ENCODE measurements at places on chromosomes 12 and 14.

- DNase-seq: no peak
These were observed 94.4 kb downstream of the CHGA start for GRCh38 chr14:93017301-93017797.

DNA sequence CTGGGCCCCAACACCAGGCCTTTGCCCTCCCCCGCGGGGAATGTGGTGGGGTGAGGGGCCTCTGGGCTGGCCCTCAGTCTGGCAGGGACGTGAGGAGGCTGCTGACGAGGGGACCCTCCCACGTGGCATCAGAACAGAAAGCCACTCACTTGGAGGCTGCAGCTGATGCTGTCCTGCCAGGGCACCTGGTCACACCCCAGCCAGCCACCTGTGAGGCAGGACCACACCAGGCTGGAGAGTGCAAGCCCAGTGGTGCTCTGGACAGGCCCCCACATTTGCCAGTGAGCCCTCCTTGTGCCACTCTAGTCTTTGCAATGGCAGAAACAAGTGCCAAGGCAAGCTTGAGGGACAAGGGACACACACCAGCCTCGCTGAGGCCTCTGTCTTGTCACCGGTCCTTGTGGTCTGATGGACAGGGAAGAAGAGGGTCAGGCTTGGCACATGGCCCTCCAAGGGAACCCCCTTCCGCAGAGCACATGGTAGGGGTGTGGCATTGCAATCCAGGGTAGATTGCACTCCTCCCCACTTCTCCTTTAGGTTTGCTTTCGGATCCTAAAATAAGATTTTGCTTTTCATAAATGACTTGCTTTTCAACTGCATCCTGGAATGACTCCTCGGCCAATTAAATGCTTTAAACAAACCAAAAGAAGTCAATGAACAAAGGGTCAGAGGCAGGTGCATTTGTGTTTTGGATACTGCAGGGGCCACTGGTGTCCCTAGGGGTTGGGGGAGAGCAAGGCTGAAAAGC lies 53.7 kb downstream of the CCDC88C start:
- peak; percentile 79 for DNase-seq

DNA sequence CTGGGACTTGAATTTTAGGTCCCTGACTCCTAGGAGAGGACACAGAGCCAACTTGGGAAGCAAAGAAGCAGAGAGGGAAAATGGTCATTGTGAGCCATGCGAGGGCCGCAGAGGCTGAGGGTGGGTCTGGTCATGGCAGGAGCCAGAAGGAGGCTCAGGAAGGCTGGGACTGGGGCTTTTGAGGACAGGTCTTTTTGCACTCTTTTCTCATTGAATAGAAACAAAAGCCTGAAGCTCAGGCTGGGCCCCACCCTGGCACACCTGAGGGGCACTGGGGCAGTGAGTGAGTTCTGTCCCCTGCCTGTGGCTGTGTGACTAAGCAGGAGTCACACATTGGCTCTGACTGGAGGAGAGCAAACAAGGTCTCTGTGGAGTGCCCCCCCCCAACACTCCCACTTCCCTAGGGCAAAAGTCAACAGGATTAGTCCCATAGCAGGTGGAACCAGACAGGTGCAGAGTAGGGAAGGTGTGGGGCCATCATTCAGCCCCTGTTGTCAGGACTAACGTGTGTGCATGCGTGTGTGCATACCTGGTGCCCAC lies 2.8 kb downstream of the KRT7 start:
- DNase-seq: no peak

GRCh38 chr14:76924371-76925096 lies 98.3 kb downstream of the LRRC74A start:
- DNase-seq: no peak

DNA sequence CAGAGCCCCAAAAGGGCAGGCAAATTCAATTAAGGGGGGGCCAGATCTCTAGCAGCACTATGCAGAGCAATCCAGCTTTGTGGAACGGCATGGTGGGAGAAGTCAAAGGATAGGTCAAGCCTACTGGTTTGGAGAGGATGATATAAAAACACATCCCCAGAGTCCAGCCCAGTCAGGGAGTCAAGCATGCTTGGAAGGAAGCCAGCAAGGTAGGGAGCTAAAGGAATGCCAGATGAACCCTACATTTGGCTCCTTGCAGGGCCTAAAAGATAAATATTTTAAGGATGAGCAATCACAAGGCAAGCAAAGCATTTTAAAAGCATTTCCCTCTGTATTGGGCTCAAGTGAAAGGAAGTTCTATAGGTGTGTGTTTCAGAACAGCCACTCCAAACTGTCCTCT lies 21.4 kb downstream of the KCTD10 start:
- DNase-seq: no peak

GRCh38 chr12:52436828-52437474 lies 2.8 kb upstream of the KRT75 start:
- no peak for DNase-seq

- DNase-seq: no peak
These were observed 37.4 kb downstream of the SPTLC2 start for GRCh38 chr14:77579065-77579464.

GRCh38 chr14:61812347-61813095 lies 50.3 kb downstream of the SNAPC1 start:
- DNase-seq: no peak

- no peak for DNase-seq
These were observed 960.3 kb downstream of the VRK1 start for GRCh38 chr14:97757491-97757890.

- DNase-seq: no peak
These were observed 73.4 kb downstream of the SPTB start for GRCh38 chr14:64806202-64806861.

DNA sequence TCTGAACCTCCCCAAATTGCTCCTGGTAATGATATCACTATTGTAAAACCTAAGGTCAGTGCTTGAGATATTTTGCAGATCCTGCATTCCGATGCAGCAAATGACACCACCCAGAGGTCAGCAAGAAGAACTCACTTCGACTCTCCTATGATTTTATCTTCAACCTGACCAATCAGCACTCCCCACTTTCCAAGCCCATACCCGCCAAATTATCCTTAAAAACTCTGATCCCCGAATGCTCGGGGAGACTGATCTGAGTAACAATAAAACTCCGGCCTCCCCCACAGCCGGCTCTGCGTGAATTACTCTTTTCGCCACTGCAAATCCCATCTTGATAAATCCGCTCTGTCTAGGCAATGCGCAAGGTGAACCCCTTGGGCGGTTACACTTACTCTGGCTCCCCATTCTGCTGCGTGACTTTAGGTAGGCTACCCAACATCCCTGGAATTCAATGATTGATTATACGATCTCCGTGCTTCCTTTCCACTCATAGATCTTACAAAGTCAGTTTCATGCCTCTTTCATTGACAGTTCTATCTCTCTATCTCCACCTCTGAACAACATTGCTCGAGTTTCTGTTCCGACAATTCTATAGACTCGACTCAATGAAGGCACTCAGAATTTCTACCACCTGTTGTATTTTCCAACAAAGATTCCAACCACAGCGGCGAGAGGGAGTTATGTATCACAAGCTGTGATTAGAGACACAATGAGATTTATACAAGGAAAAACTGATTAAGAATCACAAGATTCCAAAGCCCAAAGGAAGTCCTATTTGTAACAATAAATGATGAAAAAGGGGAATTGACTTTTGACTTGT lies 939 bp downstream of the NPC2 start:
- no peak for DNase-seq

DNA sequence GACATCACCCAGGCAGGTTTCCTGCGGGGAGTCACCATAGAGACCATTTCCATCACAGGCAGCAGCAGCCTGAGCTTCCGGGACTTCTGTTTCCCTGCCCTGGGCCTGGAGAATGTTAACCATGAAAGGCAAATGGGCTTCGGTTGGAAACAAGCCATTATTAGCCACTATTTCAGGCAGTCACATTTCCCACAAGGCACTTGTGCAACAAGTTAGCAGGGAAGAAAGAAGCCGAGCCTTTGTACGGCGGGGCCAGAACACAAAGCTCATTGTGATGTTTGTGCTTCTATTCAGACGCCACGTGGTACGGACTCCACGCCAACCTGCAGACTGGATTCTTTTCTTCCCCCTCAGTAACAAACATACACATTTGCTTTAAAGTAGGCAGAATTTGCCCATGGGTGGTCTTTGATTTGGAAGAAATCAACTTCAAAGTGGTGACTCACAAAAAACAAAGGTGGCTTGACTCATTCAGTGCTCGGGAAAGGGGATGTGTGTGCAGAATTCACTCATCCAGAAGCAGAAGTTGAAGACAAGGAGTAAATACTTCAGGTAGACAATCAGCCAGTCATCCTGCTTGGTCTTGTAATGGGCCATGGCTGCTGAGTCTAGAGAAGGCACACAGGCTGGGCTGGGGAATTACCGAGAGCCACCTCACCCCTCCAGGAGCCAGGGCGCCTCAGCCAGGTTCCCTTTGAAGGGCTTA lies 154.2 kb upstream of the PRMT8 start:
- no peak for DNase-seq

- DNase-seq: no peak
These were observed 50.8 kb upstream of the POC1B start for GRCh38 chr12:89576572-89577220.
